CD4-positive, alpha-beta T cell treated with Interleukin-10 for 1 hour (primary cell): ENCODE measurements at places on chromosomes 1 and 21.

- DNase-seq = no peak
Observed at GRCh38 chr1:186443638-186444037, 17.3 kb downstream of the PDC start.

DNA sequence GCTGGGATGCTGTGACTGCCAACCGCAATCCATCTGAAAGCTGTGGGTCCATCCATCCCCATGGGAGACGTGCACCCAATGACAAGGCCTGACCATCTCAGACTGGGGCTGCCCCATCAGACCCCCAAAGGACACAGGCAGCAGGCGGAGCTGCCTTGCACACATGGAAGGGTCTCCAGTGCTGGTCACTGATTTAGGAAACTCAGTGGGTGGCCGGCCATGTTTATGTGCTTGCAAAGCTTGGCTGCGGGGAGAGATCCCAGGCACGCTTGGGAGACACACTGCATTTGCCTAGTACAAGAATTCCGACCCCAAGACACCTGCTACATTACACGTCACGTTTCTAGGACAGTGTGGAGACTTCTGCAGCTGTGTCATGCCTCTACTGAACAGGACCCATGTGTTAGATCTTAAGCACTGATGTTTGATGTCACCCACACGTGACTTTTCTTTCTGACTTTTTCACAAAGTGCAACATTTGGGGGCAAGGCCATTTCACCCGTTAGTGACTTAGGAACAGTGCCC, 181.4 kb downstream of the CLIC6 start:
- DNase-seq = no peak

DNA sequence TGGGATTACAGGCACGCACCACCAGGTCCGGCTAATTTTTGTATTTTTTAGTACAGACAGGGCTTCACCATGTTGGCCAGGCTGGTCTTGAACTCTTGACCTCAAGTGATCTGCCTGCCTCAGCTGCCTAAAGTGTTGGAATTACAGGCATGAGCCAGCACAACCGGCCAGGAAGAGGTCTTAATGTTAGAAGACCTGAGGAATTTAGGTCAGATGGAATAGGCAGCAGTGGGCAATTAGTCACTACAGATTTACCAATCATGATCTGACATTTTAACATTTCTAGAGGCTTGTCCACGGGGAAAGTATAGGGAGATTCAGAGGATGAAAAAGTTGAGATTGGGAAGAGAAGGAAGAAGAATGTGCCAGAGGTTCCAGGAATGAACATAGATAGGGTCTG, 8.9 kb upstream of the APP start:
- no peak for DNase-seq

DNA sequence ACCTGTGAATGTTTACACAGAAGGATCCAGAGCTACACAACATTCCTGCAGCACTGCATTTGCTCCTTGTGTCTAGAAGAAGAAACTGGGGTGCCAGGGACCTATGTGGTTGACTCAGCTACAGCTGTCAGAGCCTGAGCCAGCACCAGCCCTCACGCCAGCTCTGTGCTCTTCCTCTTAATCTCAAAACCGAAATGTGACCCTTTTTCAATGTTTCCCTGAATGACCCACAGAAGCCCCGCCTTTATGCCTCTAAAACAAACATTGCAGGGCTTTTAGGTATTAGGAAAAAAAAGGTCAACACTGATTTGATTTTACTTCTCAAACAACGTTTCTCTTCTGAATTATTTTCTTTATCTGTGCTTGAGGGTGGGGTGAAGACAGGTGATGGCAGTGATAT, 260.5 kb downstream of the DYRK1A start:
- DNase-seq = no peak

DNA sequence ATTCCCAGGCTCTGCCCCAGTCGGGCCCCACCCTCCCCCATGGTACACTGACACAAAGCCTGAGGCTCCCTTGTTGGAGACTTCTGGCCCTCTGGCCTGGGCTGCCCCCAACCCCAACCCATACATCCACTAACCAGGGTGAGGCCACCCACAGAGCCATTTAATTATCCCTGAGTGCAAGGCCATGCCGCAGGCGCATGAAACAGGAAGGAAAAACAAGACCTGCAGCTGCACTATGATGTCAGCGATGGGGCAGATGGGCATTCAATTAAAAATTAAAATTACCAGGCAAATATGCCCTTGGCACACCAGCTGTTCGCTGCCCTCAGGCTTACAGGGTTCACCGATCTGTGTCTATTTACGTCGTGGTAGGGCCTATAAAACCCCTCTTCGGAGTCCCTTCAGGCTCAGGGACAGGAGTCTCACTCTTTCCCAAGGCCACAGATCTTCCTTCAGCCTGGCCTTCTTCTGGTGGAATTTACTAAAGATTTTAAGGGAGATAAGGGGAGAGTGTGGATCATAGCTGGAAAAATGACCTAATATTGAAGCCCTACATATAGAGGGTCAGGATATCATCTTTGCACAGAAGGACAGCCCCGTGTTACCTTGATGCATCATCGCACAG, 29.6 kb upstream of the RGS16 start:
- DNase-seq = no peak

GRCh38 chr1:33716976-33717688, 146.7 kb upstream of the HMGB4 start:
- DNase-seq = no peak

DNA sequence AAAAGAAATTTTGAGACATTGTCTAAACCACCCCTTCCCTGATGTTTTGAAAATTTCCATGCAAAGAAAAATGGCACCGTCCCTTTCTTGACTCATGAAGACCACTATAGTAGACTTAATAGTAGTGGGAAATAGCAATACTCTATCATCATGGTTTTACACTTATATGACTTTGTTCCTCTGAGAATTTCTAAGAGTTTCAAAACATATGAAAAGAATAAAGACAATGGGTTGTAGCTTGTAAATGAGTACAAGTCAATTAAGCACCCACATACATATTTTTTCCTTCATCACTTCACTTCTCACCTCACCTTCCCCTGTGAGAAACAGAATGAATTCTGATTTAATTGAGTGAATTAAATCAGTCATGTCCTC, 151.7 kb downstream of the LYPLAL1 start:
- no peak for DNase-seq

DNA sequence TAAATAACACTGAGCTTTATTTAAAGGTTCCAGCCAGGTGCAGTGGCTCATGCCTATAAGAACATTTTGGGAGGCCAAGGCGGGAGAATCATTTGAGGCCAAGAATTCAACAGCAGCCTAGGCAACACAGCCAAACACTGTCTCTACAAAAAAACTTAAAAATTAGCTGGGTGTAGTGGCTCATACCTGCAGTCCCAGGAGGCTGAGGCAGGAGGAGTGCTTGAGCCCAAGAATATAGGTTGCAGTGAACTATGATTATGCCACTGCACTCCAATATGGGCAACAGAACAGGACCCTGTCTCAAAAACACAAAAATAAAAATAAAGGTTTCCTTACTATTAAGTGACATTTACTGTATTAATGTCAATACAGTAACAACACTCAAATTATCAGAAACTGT, 2.1 kb downstream of the TAF12 start:
- peak; percentile 57 for DNase-seq

GRCh38 chr1:41144285-41144684, 97.8 kb downstream of the SCMH1 start:
- no peak for DNase-seq

- DNase-seq = no peak
Observed at GRCh38 chr1:156638189-156638985, 3.5 kb upstream of the BCAN start.

GRCh38 chr1:165259236-165259635, 97.3 kb downstream of the LMX1A start:
- no peak for DNase-seq

GRCh38 chr1:15799004-15799867, 8.2 kb downstream of the UQCRHL start:
- DNase-seq = no peak

DNA sequence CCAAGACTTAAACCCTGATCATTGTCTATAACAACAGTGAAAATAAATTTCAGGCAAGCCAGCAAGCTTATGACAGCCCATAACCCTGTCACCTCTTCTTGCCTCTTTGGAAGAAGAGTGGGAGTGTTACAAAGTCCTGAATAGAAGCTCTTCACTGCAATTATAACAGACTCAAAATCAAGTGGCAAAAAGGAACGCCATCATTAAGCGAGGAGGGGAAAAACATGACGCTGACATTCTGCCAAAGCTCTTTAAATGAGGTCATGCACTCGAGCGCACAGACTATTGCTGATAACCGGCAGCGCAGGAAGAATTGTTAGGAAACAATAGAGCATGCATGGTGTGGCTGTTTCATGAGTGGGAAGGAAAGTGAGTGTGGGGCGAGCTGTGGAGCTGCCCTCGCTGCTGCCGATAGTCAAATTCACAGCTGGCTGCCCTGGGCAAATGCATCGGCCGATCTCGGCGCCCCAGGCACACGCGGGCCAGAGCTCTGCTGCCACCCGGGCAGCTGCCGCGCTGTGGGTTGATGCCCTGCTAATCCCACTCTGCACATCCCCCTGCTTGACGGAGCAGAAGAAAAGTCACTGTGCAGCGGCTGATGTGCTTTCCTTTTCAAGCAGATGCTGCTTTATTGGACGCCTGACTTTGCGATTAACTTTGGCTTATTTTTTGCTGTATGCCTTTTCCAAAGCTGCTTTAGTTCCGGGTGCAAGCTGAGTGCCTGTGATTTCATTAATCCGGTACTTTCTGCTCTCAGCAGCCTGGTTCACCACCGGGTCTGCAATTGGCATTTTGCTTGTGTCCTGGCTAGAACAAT, 102.4 kb upstream of the ST6GALNAC5 start:
- DNase-seq = no peak

- DNase-seq = no peak
Observed at GRCh38 chr1:182687361-182687760, 3.0 kb upstream of the RGS8 start.

DNA sequence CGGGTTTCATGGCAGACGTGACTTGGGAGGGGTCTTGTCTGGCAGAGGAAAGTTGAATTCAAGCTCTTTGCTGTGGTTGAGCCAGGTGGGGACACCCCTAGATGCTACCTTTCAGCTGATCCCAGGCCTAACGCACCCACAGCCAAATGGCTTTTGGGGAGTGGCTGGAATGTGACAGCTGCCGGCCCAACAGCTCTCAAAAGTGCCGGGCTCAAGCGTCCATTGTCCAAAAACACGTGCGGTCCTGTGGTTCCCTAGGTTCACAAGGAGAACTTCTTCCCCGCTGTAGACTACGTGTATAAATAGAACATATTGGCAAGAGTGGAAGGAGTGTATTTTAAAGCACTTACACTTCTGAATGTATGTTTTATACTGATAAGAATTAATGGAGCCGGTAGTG, 87.1 kb upstream of the ARHGEF16 start:
- no peak for DNase-seq

- DNase-seq = no peak
Observed at GRCh38 chr21:38477226-38477625, 21.1 kb downstream of the ERG start.

DNA sequence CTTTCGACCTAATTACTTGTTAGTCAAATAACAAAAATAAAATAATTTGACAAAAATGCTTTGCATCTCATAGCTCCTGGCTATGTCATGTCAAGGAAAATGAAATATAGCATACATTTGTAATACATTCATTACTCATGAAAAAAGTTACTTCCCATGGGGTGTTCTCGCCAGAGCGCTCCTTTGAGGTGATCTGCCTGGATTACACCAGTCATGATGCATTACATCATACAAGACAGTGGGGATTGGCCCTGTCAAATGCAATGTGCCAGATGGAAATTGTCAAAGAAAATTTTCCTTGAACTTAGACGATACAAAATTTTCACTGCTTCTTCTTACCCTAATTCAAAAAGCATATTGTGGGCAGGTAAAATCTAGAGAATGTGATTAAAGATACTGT, 215.6 kb upstream of the B3GALT2 start:
- no peak for DNase-seq

DNA sequence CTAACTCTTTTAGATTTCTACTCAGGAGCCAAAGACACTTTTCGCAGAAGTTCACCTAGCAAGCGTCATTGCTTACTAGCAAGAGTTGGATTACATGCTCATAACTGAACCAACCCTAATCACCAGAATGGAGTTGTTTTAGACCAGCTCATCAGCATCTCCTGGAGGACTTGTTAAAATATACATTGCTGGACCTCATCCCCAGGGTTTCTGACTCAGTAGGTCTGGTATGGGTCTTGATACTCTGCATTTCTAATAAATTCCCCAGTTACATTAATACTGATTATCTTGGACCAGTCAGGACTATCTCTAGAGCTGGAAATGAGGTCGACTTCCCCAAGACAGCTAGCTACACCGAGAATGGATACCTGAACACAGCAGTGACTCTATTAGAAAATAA, 9.7 kb upstream of the PRDX6 start:
- DNase-seq = no peak

DNA sequence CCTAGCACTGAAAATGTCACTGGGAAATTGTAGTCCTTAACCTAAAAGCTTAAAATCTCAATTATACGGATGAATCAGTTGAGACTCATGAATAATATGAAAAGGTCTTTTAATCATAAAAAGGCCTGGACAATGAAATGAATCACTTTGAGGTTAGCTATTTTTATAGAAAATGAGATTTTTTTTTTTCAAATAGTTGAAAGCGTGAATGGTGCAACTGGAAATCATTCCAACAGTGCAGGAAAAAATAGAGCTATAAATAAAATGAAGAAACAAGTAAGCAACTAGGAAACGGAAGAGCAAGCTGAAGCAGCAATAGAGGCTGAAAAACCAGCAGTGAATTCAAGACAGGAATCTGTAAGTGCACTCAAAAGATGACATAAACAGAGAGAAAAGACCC, 142.9 kb downstream of the BACH1 start:
- no peak for DNase-seq

GRCh38 chr1:180040034-180040433, 85.4 kb downstream of the CEP350 start:
- no peak for DNase-seq

GRCh38 chr1:206455666-206456344, 14.5 kb upstream of the IKBKE start:
- no peak for DNase-seq

GRCh38 chr1:91592716-91593477, 92.2 kb downstream of the CDC7 start:
- DNase-seq = no peak

DNA sequence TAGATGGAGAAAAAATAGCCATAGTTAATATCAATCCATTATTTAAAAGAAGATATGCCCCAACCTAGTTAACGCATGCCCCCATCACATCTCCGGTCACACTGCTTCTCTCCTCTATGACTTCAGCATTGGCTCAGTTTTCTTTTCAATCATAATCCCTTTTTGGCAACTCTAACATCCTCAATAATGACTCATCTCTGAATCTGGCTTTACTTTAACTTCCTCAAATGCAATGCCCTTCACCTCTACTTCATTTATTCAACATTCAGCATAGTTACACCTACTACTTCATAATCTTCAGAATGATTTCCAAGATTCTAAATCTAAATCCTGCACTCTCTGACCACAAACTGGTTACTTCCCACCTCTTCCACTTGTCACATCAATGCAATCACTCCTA, 417.3 kb downstream of the USH2A start:
- DNase-seq = no peak
